CD4-positive, alpha-beta T cell treated with Interleukin-17A for 4 hours (primary cell): ENCODE measurements at places on chromosomes 12 and 14.

DNA sequence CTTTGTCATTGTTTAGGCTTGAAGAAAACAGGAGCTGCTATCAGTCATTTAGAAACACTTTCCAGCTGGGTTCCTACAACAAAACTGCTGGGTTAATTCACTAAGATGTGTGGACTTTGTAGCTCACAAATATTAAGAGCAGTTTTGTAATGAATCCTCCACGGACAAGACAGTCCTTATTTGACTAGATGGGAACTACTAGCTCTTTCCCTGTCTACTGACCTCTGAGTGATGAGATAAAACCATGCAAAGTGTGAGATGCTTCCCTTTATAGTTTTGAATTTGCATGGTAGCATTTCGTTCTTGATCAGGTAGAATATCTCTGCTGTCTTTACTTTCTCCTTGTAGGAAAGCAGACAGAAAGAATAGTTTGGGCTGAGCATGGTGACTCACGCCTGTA, 72.9 kb upstream of the STXBP6 start:
- DNase-seq = no peak

- no peak for DNase-seq
Observed at GRCh38 chr14:74404435-74404834, 21.6 kb downstream of the SYNDIG1L start.

- no peak for DNase-seq
Observed at GRCh38 chr12:68824597-68825250, 16.7 kb downstream of the MDM2 start.

DNA sequence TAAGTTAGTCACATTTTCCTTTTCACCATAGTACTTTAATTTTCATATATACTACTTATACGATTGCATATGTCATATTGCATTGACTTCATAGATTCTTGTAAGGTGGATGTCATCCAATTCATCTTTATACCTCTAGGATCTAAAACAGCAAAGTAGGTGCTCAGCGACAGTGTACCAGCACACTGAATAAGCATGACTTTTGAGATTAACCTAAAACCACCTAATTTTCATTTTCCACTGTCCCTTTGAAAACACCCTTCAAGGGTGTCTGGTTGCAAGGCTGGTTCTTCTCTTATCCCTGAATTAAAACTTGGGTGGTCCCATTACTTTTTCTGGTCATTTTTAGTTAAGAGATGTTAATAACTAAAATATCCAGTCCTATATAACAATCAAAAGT, 4.4 kb downstream of the GPR19 start:
- no peak for DNase-seq
